ENCODE measurements at places on chromosomes 12 and 14. TPM values are rescaled to one million over a fixed set of nuclear protein-coding genes. Genes with fewer than 3 reads are reported as not detected.

GRCh38 chr12:122024132-122024785 is 2.6 kb downstream of the BCL7A start:
- peaks cover 43% of the 10 kb centered on the region for H3K27me3 ChIP-seq
- H3K27ac ChIP-seq: no peak overlapping the region
- peak overlapping the region; percentile 92 for H3K4me3 ChIP-seq

GRCh38 chr12:12442548-12443071 is 85.7 kb downstream of the BORCS5 start:
- H3K36me3 ChIP-seq: peaks cover 3% of the 10 kb centered on the region
- peak overlapping the region; percentile 96 for H3K27ac ChIP-seq
- H3K4me3 ChIP-seq: no peak overlapping the region
- no peaks in the 10 kb centered on the region for H3K27me3 ChIP-seq

- no peak overlapping the region for H3K4me3 ChIP-seq
- no peaks in the 10 kb centered on the region for H3K27me3 ChIP-seq
- no peak for DNase-seq
- H3K27ac ChIP-seq: no peak overlapping the region
- H3K36me3 ChIP-seq: no peaks in the 10 kb centered on the region
Measured at GRCh38 chr12:12779007-12779406, 6.5 kb upstream of the APOLD1 start.

The LRCOL1 gene
- total RNA-seq: not detected

The CCDC85C gene
- total RNA-seq: 9.9 TPM

All from T-cell (primary cell).